Foreskin keratinocyte (primary cell): ENCODE measurements at places on chromosomes 12 and 14. TPM values are rescaled to one million over a fixed set of nuclear protein-coding genes. Genes with fewer than 3 reads are reported as not detected.

The CD63 gene
- 600 and 634 TPM in 2 replicates for total RNA-seq

The YARS2 gene
- total RNA-seq, result 53.9 and 57.7 TPM in 2 replicates

The PTCSC3 gene
- not detected in 2 replicates for total RNA-seq

The NRL gene
- 0.27 and 0.46 TPM in 2 replicates for total RNA-seq

The TBC1D30 gene
- 0.31 and 0.39 TPM in 2 replicates for total RNA-seq

The EGLN3 gene
- total RNA-seq, result 0.20 and 0.46 TPM in 2 replicates

The SERPINA1 gene
- 0.14 and 0.20 TPM in 2 replicates for total RNA-seq

The SLC25A47 gene
- not detected in 2 replicates for total RNA-seq
